ENCODE measurements at places on chromosomes 2 and 18.

DNA sequence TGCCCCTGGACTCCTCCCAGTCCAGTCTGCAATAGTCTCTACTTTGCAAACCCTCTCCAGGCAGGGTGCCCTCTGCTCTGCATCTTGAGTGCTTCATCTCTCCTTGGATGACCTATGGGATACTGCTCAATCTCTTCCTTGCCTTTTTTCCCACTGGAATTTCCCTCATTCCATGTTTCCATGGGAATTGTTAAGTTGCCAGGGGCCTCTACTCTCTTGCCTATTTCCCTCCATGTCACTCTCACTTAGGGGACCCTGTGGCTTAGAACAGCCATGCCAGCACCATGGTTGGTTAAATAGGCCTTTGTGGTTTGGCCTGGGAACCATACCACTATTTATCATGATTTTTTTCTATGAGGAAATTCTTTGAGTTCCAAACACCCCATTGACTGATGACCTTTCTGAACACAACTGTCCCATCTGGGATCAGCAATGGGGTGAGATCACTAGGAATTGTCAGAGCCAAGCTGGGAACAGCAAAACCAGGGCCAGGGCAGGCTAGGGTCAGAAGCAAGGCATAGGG, 91.4 kb upstream of the RBMS1 start:
- no peak for DNase-seq

DNA sequence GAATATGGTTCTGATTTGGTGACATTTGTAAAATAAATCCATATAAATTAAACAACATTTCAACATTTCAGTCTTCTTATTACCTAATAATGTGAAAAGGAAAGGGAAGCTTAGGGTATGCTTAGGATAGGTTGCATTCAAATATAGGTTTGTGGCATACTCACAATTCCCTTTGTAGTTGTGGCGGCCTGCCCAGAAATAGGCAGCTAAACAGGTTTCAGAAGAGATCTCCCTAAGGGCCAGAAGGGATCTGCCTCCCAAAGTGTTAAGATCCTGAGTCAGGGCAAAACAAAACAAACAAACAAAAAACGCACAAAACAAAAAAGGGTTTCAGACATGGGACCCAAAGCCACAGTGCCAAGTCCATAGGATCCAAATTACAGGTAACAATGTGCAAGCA, 41.4 kb upstream of the TCF7L1 start:
- DNase-seq = no peak

GRCh38 chr2:65453916-65454315, 21.5 kb upstream of the SPRED2 start:
- no peak for DNase-seq

GRCh38 chr2:128487650-128488387, 169.2 kb upstream of the HS6ST1 start:
- DNase-seq = no peak

DNA sequence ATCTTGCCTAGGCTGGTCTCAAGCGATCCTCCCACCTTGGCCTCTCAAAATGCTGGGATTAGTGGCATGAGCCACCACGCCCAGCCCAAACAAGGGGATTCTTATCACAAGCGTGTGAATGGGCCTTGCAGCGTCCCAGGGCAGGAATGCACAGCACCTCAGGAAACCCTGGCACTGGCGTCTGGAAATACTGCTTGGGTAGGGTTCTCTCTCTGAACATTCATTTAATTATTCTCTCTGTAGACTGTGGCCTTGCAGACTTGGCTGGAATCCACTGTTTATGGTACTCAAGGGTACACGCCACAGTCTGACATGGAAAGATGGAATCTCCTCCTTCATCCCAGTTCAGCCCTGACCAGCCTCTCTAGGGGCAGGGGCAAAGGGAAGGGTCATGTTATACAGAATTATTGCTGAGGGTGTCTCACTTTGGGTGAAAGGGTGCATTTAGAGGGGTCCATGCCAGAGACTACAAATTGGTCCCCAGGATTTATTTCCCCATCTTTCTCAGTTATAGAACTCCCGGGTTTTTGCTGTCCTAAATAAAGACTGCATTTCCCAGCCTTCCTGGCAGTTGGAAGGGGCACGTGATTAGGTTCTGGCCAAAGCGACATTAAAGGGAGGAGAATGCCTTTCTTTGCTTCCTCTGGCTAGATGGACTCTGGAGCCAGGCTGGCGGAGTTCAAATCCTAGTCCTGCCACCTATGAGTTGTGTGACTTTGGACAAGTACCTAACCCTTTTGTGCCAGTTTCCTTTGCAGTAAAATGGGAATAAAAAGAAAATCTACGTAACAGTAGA, 147.2 kb upstream of the HAAO start:
- no peak for DNase-seq

DNA sequence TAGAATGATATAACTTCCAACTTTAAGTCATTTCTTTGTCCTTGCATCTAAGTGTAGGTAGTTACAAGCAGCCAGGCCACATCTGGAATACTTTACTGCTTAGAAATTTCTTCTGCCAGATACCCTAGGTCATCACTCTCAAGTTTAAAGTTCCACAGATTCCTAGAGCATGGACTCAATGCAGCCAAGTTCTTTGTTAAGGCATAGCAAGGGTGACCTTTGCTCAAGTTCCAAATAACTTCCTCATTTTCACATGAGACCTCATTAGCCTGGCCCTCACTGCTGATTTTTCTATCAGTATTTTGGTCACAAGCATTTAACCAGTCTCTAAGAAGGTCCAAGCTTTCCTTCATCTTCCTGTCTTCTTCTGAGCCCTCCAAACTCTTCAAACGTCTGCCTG, 7.8 kb upstream of the UGT1A9 start:
- DNase-seq = no peak

- no peak for DNase-seq
These were observed 185.9 kb downstream of the ZNF521 start for GRCh38 chr18:25166113-25166512.

- no peak for DNase-seq
These were observed 198.7 kb downstream of the BCL11A start for GRCh38 chr2:60354713-60355112.

- DNase-seq = no peak
These were observed 46.7 kb upstream of the B3GNT7 start for GRCh38 chr2:231348704-231349373.

GRCh38 chr2:74554820-74555531, 456 bp downstream of the DOK1 start:
- DNase-seq = no peak

- DNase-seq = peak; percentile 83
These were observed 8.5 kb downstream of the RAB17 start for GRCh38 chr2:237581751-237582746.

- DNase-seq = no peak
These were observed 441.7 kb upstream of the SMIM21 start for GRCh38 chr18:75869162-75869561.

DNA sequence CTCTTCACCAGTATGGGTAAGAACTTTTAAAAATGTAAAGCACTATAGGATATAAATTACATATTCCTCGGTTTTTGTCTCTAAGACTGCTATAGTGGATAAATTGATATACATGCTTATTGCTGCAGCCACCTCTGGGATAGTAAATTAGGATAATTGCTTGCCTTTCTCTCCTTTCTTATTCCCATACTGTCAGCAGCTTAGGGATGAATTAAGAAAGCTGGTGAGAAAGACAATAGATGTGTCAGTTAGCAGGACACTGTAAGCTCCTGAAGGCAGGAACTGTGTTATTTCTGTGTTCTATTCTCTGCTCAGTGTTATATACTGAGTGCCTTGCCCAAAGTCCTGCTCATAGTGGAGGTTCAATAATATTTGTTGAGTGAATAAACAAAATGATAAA, 828.6 kb upstream of the ACVR2A start:
- no peak for DNase-seq

GRCh38 chr2:204827701-204828590, 282.7 kb downstream of the PARD3B start:
- DNase-seq = no peak

DNA sequence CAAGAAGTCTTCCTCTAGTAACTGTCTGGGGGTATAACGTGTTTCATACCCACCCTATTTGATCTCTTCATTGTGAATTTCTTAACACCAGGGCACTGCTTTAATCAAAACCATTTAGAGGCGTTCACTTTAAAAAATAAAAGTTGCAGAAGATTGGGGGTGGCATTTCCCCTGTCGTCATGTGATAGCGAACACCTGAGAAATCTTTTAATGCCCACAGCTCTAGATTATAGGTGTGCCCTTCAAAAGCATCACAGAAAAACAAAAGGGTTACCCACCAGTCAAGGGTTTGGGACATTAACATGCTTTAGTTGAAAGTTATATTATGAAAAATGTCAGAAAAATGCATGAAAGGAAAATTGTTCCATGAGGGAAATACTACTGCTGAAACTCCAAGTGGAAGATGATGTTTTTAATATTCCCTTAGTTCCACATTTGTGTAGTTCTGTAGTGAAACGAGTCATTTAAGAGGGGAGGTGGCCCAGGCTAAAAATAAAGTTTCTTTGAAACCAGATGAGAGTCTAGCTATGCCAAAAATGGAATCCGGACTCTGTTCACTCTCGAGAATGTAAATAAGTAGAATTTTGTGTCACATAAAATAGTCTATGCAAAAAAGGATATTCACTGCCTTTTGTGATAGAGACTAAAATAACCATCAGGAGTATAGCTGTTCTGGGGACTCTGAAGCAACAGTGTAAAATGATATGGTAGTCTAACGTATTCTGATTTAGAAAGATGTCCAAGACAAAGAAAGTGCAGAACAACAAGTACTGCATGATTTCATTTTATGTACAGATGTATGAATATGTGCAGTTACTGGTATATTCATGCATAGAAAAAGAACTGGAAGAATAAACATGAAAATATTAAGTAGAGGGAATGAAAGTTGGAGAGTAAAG, 95.3 kb downstream of the TMEM247 start:
- no peak for DNase-seq

DNA sequence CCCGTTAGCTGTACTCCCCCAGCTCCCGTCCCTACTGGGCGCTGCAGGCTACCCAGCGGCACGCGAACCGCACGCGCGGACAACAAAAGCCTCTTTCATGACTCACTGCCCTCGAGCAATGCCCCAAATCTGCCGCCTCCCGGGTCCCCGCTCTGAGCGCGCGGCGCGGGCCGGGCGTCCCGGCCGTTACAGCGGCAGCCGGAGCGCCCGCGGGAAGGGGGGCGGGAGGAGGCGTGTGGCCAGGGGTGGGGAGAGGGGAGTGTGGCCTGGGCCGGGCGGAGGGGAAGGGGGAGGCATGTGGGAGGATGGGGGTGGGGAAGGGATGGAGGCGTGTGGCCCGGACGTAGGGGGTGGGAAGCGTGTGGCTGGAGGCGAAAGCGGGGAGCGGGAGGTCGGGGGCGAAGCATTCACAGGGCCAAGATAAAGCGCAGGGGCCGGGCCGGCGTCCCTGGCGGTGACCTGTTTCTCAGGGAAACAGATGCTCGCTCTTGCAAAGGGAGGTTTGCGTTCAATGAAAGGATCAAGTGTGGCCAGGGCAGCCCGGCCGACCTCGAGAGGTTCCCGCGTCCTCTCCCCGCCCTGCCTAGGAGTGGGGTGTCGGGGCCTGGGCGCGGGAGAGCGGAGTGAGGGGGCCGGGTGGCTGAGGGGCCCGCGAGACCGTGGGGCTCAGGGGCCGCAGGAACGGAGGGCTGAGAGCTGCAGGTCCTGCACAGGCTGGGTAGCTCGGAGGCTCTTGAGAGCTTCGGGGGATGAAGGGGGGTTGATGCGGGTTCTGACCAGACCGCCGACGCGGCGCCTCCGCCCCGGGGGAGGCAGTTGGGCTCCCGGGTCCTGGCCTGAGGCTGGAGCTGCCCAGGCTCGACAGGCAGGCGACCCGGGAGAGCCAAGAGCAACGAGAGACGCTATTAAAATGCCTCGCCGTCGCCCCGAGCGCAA, 3.5 kb upstream of the NEUROD1 start:
- no peak for DNase-seq

DNA sequence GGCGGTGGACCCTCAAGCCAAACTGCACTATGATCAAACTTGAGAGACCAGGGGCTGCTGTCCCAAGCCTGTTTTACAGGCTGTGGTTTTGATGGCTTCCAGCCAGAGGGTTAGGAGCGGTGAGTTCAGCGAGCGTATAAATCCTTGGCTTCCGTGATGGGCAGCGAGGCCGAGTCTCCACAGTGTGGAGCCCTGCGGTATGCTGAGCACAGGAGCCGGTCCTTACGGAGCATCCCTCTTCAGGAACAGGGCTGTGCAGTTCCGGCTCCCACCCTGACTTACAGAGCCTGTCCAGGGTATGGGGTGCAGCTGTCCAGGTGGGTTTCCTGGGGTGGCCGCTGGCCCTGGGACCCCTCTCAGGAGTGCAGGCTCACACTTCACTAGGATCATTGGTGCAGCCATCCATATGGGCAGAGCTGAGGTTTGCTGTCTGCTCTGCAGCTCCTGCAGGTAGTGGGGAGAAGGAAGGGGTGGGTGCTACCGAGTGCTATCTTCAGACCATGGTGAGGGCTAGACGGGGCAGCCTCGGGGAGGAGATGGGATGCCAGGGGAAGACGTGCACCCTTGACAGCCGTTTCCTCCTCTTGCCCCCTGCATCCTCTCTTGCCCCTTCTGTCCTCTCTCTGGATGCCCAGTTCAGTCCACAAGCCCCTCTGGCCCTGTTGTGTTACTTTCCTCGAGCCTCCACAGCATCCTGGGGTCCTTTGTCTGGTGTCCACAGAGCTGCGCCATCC, 104.3 kb downstream of the FAM210A start:
- DNase-seq = no peak

DNA sequence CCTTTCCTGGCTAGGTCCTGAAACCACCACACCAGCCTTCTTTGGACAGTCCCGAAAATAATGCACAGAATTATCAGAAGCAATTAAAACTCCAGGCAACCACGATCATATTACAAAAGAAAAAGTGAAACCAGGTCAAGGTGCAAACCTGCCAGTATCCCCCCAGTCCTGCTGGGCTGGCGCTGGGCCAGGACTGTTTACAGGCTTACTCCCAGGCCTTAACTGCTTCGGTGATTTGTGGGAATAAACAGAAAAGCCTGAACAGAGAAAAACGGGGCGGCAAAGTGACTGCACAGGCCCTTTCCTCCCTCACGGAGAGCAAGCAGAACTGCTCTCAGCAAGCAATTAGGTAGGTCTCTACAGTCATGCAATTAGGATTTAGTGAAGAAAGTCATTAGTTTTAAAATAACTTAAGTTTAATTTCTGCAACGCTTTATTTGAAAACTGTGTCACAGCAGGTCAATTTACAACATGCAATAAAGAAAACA, 1.3 kb downstream of the HDAC4 start:
- DNase-seq = no peak

DNA sequence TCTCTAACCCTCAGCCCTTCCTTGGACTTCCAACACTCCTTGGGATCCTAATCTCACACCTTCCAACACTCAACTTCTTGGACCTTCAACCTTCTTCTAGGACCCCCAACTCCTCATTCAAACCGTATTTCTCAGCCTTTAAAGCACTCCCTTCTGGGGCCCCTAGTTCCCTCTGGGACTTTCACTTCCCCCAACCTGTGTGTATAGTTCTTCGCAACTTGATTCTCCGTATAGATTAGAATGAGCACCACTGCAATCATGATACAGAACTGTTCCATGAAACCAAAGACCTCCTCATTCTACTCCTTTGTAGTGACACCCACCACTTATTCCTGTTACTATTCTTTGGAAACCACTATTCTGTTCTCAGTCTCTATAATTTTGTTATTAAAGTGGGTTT, 62.0 kb upstream of the NFU1 start:
- no peak for DNase-seq

- DNase-seq = no peak
These were observed 73.3 kb upstream of the NT5C1B start for GRCh38 chr2:18662689-18663088.

- no peak for DNase-seq
These were observed 262.7 kb downstream of the TWIST2 start for GRCh38 chr2:239110595-239111048.

- no peak for DNase-seq
These were observed 22.5 kb downstream of the RND3 start for GRCh38 chr2:150464986-150465385.

GRCh38 chr18:8958660-8959059, 143.8 kb upstream of the NDUFV2 start:
- DNase-seq = no peak

- DNase-seq = no peak
These were observed 300.9 kb upstream of the SLC8A1 start for GRCh38 chr2:40752796-40753195.
